Activated gamma-delta T cell treated with Interleukin-2 at 50 U/mL for 16 hours (primary cell): ENCODE measurements at places on chromosomes 3 and 15.
A peak's percentile ranks its signal among the peaks of the same experiment; 100 is the strongest.

DNA sequence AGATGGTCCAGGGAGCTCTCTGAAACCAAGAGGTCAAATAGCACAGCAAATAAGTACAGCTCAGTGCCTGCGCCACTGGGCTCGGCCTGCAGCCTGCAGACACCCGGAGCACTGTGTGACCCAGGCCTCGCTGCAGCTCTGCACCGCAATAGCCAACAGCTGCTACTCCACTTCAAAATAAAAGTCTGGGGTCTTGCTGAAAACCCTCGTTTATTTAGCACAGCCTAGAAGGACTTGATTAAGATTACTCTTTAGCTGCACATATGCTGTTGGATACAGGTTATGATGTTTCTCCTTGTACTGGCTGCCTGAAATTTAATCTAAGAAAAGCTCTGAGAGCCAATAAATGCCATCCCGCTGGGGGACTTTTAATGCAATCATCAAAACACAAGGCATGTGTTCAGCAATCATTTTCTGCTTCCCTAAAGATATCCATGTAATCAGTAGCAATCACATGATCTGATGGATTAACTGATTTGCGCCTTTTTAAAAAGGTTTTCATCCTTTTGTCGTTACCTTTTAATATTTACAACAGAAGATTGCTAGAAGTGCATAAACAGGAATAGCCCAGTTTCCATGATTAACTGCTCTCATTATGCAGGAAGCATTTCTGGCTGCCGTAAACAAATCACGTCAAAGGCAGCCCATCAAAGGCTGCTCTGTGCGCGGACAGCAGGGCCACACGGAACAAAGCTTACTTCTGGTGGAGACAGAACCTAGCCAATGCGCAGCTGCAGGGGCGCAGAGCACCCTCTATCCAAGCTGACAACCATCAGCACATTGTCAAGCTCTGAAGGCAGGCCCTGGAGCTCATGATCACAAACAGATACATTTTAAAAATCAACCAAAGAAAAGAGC, 58.8 kb downstream of the CLASP2 start:
- peak; percentile 29 for DNase-seq

DNA sequence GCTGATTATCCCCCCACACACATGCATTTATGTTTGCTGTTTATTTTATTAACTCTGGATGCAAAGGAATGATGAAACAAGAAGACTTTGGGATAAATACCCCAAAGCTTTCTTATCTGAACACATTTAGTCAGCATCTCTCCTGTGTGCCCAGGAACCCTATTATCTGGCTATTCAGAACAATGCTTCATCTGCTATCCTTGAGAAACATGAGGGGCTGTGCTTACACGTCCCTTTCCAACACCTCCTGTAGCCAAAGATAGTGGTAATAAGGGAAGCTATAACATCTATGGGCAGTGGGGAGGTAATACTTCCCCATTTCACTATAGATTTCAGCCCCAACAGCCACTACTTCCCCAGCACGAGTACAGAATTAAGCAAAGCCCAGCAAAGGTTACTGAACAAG, 94.7 kb downstream of the SSR3 start:
- DNase-seq = no peak

DNA sequence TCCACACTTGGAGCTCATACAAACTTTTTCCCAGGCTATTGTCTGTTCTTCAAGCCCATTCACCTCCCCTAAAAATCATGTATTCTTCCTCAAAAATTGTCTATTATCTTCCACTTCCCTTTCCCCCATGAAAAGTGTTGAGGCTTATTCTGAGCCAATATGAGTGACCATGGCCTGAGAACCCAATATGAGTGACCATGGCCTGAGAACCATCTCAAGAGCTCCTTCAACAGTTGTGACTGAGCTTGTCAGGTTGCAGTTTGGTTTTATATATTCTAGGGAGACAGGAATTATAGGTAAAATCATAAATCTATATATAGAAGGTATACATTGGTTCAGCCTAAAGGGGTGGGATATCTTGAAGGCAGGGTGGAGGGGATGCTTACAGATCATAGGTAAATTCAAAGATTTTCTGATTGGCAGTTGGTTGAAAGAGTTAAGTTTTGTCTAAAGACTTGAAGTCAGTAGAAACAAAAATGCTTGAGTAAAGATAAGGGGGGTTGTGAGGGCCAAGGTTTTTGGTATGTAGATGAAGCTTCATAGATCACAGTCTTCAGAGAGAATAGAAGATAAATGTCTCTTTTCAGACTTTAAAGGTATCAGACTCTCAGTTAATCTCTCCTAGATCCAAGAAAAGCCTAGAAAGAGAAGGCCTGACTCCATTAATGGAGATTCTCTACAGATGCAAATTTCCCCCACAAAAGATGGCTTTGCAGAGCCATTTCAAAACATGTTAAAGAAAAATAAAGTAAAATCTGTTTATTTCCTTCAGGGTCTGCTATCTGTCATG, 95.8 kb downstream of the TGFBR2 start:
- DNase-seq = no peak

DNA sequence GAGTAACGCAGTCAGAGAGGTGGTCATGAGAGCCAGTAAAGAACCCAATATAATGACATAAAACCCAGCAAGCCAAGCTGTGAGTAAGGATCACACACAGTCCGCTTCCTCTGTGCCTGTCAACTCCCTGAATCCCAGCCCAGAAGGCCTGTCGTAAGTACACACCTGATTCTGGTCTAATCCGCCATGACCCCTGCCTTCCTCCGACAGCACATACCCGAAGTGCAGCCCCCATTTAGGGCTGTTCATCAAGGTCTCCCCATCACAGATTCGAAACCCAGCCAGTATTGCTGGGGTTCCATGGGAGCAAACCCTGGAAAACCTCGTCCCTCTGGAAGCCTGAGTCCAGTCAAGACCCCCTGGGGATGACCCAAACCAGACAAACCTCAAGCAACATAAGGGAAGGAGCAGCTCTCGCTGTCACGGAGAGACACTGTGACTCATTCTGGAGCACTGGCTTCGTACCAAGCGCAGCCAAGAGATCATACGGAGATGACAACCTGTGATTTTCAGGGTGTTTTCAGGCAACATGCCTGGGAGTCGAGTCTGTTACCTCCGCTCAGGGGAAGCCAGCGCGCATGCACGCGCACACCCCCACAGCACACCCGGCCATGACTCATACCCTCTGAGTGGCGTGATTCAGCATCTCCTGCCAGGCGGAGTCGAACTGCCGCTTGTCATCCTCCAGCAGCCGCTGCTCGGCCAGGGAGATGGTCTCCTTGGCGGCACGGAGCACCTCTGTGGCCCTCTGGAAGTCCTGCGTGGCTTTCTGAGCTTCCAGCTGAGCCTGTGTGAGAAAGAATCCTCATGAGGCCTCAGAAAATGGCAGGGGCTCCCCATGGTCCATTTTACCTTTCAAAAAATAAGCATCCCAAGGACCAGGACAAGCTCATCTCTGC, 63.0 kb downstream of the SH3BP5 start:
- DNase-seq = peak; percentile 86

GRCh38 chr15:90818251-90819210, 49.9 kb upstream of the FURIN start:
- DNase-seq = no peak

DNA sequence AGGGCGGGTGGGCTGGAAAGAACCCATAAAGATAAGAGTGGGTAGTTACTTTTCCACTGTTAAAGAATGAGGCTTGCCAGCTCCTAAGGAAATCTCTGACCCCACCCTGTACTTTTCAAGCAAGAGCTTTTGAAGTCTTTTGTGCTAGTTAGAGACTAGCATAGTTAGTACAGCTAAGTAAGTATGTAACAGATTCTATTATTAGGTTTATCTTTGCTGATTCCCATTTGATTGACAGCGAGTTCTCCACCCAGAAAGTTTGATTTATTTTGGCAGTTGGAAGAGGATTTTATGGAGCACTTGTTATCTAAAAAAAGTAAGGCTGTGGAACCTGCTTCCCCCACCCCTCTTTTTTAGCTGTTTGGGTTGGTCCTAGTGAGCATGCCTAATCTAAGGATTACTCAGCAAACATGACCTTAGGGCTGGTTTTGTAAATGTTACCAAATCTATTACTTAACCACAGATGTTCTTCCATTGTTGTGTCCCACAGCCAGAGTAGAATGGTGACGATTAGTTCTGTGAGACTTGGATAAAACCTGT, 57.6 kb downstream of the FNDC3B start:
- DNase-seq = no peak
